Type B pancreatic cell (in vitro differentiated cells): ENCODE measurements at places on chromosomes 4 and X. TPM values are rescaled to one million over a fixed set of nuclear protein-coding genes. Genes with fewer than 3 reads are reported as not detected.
A peak's percentile ranks its signal among the peaks of the same experiment; 100 is the strongest.

GRCh38 chr4:159018062-159018629 is 84.7 kb upstream of the RAPGEF2 start:
- H3K4me1 ChIP-seq = peaks cover 11% of the 10 kb centered on the region
- H3K36me3 ChIP-seq = no peaks in the 10 kb centered on the region
- H3K27me3 ChIP-seq = no peaks in the 10 kb centered on the region
- H3K27ac ChIP-seq = no peak overlapping the region
- DNase-seq = no peak

GRCh38 chr4:151862766-151863165 is 102.0 kb upstream of the GATB start:
- no peak overlapping the region for H3K4me3 ChIP-seq
- DNase-seq = no peak
- no peak overlapping the region for H3K27ac ChIP-seq
- no peaks in the 10 kb centered on the region for H3K4me1 ChIP-seq

- no peak overlapping the region for H3K4me3 ChIP-seq
- H3K4me1 ChIP-seq = peaks cover 6% of the 10 kb centered on the region
- no peak overlapping the region for H3K27ac ChIP-seq
- no peak for DNase-seq
Observed at GRCh38 chr4:67680581-67681222, 20.3 kb downstream of the UBA6 start.

DNA sequence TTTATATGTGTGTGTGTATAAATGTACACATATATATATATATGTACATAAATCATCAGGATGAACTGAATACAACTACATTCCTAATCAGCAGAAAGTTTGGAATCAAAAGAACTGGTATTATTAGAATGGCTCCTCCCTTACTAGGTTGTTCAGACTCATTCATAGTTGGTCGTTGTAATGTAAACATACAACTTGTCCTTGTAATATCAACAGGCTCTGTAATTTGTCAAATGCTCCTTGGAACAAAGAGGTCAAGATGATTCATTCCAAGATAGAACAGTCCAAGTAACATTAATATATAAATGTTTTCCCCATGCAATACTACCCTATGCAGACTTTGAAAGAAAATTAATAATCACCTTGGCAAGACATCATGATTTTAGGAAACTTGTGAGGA is 351.4 kb upstream of the SMIM31 start:
- H3K27me3 ChIP-seq = peaks cover 22% of the 10 kb centered on the region
- no peaks in the 10 kb centered on the region for H3K36me3 ChIP-seq
- H3K4me1 ChIP-seq = no peaks in the 10 kb centered on the region
- no peak overlapping the region for H3K4me3 ChIP-seq
- no peak for DNase-seq

- H3K4me1 ChIP-seq = no peaks in the 10 kb centered on the region
- no peak overlapping the region for H3K4me3 ChIP-seq
- H3K27ac ChIP-seq = no peak overlapping the region
- H3K27me3 ChIP-seq = no peaks in the 10 kb centered on the region
- H3K36me3 ChIP-seq = peaks cover 8% of the 10 kb centered on the region
- DNase-seq = no peak
Observed at GRCh38 chr4:6617246-6617645, 23.2 kb upstream of the MRFAP1 start.

DNA sequence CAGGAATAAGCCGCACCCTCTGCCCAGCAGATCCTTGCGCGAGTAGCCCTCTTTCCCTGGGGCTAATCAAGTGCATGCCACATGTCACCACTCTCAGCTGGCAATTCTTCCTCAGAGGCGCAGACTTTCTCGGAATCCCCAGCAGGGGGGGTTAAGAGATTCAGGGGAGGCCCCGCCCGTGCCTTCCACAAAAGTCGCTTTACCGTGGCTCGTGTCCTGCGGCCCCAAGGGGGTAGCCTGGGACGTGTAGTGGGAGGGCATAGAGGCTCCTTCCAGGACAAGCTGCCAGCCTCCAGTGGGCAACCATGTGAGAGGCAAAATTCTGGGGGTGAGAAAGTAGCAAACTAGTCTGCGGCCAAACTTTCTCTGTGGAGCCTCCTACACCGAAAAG is 652 bp downstream of the SRPX start:
- DNase-seq = no peak
- H3K36me3 ChIP-seq = no peaks in the 10 kb centered on the region
- H3K27me3 ChIP-seq = peaks cover 50% of the 10 kb centered on the region
- no peak overlapping the region for H3K27ac ChIP-seq

DNA sequence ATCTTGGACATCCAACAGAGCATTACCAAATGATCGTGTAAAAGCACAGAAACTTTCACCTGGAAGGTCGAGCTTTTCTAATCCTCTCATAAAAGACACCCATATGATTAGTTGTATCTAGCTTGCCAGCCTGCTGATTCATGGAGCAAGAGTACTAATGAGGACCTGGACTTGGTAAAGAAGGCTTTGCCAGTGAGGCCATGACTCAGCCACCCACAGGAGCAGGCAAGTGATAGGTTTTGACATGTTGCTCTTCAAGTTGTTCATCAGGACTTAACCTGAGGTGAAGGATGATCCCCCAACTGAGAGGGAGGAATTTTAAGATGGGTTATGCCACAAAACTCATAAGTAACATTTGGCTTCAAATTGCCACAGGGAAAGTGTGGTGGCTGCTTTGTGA is 24.7 kb upstream of the EPGN start:
- H3K27me3 ChIP-seq = no peaks in the 10 kb centered on the region
- H3K4me1 ChIP-seq = no peaks in the 10 kb centered on the region
- H3K36me3 ChIP-seq = no peaks in the 10 kb centered on the region
- no peak overlapping the region for H3K4me3 ChIP-seq

GRCh38 chr4:167713756-167714155 is 378.6 kb upstream of the ANXA10 start:
- no peaks in the 10 kb centered on the region for H3K27me3 ChIP-seq
- no peaks in the 10 kb centered on the region for H3K36me3 ChIP-seq
- H3K4me3 ChIP-seq = no peak overlapping the region
- no peak overlapping the region for H3K27ac ChIP-seq
- H3K4me1 ChIP-seq = no peaks in the 10 kb centered on the region
- DNase-seq = no peak

DNA sequence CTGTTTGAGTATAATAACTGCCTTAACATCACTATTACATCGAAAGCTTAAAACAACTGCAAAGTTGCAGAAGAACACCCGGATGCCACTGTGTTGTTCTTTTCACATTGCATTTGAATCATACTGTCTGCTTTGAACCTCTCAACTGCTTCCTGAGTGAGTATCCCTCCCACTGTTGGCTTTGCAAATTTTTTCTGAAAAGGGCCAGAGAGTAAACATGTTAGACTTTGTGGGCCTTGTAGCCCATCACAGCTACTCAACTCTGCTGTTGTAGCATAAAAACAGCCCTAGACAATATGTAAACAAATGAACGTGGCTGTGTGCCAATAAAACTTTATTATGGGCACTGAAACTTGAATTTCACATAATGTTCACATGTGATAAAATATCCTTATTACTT is 76.1 kb downstream of the NSG1 start:
- no peak for DNase-seq
- peaks cover 50% of the 10 kb centered on the region for H3K36me3 ChIP-seq
- no peaks in the 10 kb centered on the region for H3K27me3 ChIP-seq
- peaks cover 7% of the 10 kb centered on the region for H3K4me1 ChIP-seq
- no peak overlapping the region for H3K4me3 ChIP-seq

GRCh38 chrX:104921584-104922205 is 298.8 kb downstream of the TEX13A start:
- no peaks in the 10 kb centered on the region for H3K27me3 ChIP-seq
- H3K4me1 ChIP-seq = no peaks in the 10 kb centered on the region
- H3K4me3 ChIP-seq = no peak overlapping the region
- no peak overlapping the region for H3K27ac ChIP-seq
- DNase-seq = peak; percentile 67

Gene ATP11C
- 17.8 and 18.9 TPM in 2 replicates for total RNA-seq

DNA sequence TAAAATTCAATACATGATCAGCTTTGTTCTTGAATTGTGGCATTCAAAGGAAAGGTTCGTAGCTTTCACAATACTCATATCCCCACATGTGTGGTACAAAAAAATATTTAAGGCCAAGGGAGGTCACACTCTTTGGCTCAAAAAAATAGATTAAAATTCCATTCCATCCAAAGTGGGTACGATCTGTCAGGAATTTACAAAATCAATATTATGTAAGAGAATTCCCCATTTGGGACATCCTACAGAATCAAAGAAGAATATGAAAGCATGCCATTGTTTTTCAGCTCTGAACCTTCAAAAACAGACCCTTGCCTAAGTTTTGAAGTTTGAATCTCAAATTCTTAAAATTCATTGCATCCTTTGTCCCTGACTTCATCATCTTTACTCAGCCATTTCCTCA is 85.8 kb downstream of the MID1 start:
- no peak overlapping the region for H3K4me3 ChIP-seq
- no peaks in the 10 kb centered on the region for H3K27me3 ChIP-seq
- H3K27ac ChIP-seq = no peak overlapping the region
- peaks cover 8% of the 10 kb centered on the region for H3K4me1 ChIP-seq

GRCh38 chr4:76246025-76246424 is 5.5 kb upstream of the FAM47E start:
- H3K4me1 ChIP-seq = no peaks in the 10 kb centered on the region
- no peaks in the 10 kb centered on the region for H3K36me3 ChIP-seq
- no peak for DNase-seq
- no peak overlapping the region for H3K27ac ChIP-seq
- H3K4me3 ChIP-seq = no peak overlapping the region
- H3K27me3 ChIP-seq = peaks cover 31% of the 10 kb centered on the region

Gene EDA
- 3.9 and 4.4 TPM in 2 replicates for total RNA-seq

Gene IL1RAPL2
- total RNA-seq = 4.5 and 7.4 TPM in 2 replicates

DNA sequence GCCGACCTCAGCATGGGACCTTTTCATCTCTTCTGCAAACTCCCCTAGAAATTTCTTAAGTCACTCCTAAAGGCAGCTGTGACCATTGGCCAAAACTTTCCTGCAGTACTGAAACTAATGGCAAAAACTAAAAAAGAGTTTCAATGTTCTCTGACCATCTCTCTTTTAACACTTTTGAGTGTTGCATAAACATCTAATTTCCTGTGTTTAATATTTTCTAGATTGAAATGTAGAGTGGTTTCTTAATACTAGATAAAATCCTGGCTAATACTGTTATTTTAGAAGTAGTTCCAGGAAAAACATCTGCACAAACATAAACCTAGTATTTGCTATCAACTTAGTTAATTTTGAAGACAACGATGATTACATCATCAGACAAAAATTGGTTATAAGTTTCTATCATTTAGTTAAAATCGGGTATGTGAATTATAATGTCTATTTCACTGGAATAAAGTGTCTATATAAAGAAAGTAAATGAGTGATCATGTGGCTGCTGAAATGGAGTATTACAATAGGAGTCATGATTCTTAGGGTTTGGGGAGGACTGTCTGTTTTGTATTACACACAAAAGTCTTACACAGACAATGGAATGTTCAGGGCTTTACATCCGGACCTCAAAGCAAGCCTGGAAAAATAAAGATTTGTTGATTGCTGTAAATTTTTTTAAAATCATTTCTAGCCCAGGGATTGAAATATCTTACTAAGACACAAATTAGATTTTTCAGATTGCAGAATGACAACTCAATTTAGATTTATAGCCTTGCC is 1323.4 kb downstream of the C4orf33 start:
- no peak overlapping the region for H3K27ac ChIP-seq
- no peak for DNase-seq
- no peaks in the 10 kb centered on the region for H3K36me3 ChIP-seq
- H3K27me3 ChIP-seq = no peaks in the 10 kb centered on the region
- H3K4me3 ChIP-seq = no peak overlapping the region

Gene SUPT20HL2
- total RNA-seq = not detected in 2 replicates

GRCh38 chr4:72351521-72351920 is 217.5 kb downstream of the ADAMTS3 start:
- H3K27me3 ChIP-seq = no peaks in the 10 kb centered on the region
- H3K36me3 ChIP-seq = no peaks in the 10 kb centered on the region
- DNase-seq = no peak
- no peak overlapping the region for H3K27ac ChIP-seq
- H3K4me3 ChIP-seq = no peak overlapping the region

DNA sequence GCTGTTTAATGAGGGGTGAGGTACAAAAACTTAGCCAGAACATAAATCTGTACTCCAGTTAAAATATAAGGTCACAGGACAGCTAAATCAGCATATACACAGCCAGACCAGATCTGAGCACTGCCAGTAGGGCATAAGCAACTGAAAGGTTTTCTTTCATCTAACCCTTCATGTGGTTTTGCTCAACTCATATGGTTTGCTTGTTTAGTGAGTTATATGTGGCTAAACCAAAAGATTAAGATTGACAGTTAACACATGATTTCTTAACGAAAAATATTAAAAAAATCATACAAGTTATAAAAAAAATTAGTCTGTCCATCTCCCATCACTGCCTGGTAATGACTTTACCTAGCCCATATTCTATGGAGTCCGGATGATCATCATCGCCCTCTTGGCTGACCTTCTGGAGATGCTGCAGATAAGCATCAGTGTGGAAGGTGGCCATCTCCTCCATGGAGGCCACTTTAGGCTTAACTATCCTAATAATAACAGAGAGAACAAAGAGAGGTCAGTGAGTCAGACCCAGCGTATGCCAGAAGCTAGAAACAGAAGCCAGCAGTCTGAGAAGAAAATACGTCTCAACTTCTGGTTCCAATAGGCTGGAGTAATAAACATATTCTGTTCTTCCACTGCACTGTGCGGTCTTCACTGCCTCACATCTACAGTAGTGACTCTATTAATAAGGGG is 4.1 kb downstream of the HDAC8 start:
- H3K27me3 ChIP-seq = no peaks in the 10 kb centered on the region
- no peak overlapping the region for H3K27ac ChIP-seq
- no peak for DNase-seq
- H3K4me1 ChIP-seq = no peaks in the 10 kb centered on the region
- peaks cover 4% of the 10 kb centered on the region for H3K36me3 ChIP-seq
- H3K4me3 ChIP-seq = no peak overlapping the region

DNA sequence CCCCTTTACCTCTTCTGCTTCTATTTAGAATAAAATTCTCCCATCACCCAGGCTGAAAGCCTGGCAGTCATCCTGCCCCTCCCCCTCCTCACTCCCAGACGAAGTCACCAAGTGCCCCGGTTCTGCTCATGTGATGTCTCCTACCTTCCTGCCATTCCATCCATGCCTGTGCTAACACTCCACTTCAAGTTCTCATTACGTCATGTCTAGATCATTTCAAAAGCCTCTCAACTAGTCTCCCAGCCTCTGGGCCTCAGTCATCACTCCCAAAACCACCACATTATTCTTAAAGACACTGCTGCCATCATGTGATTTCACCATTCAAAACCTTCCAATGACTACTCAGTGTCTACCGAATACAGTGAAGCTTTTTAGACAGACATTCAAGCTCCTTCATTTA is 17.2 kb upstream of the HOPX start:
- H3K27ac ChIP-seq = peak overlapping the region; percentile 83
- no peaks in the 10 kb centered on the region for H3K36me3 ChIP-seq
- peak overlapping the region; percentile 4 for H3K4me3 ChIP-seq
- no peak for DNase-seq
- H3K4me1 ChIP-seq = peaks cover 9% of the 10 kb centered on the region

Gene ATRX
- total RNA-seq = 86.7 and 110 TPM in 2 replicates

- H3K36me3 ChIP-seq = no peaks in the 10 kb centered on the region
- H3K4me3 ChIP-seq = no peak overlapping the region
- DNase-seq = no peak
- H3K27me3 ChIP-seq = peaks cover 3% of the 10 kb centered on the region
- no peak overlapping the region for H3K27ac ChIP-seq
Observed at GRCh38 chr4:14046642-14047041, 419.1 kb upstream of the BOD1L1 start.

GRCh38 chr4:105225500-105225899 is 78.8 kb downstream of the TET2 start:
- H3K36me3 ChIP-seq = no peaks in the 10 kb centered on the region
- peaks cover 19% of the 10 kb centered on the region for H3K4me1 ChIP-seq
- no peaks in the 10 kb centered on the region for H3K27me3 ChIP-seq
